Lung (tissue), 17 donors: ENCODE measurements at places on chromosomes 6 and 20.
A peak's percentile ranks its signal among the peaks of the same experiment; 100 is the strongest.

- DNase-seq, result peak; percentile 42
Observed at GRCh38 chr6:32393665-32394420, 13.1 kb downstream of the BTNL2 start.

DNA sequence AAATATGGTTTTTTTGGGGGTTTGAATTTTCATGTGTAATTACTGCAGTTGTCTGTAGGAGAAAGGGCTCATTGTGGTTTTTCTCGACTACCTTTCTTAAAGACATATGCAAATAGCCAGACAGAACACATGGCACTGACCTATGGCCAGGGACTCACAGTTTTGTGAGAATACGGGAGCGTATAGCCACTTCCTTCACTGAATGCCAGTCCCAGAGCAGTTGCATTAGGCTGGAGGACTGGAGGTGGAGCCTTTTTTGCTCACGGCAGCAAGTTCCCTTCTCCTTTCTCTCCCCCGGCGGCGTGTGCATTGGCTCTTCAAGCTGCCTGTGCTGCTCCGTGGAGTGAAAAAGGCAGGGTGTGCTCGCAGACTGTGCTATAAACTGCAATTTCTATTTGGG, 114.9 kb downstream of the AKAP7 start:
- peak; percentile 84 for DNase-seq

DNA sequence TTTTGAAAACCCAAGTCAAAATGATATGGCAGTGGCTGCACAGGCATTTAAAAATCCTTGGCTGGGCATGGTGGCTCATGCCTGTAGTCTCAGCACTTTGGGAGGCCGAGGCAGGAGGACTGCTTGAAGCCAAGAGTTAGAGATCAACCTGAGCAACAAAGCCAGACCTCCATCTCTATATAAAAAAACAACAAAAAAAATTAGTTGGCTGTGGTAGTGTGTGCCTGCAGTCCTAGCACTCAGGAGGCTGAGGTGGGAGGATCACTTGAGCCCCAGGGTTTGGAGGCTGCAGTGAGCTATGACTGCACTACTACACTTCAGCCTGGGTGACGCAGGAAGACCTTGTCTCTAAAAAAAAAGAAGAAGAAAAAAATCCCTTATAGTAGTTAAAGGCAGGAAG, 142.9 kb downstream of the MYB start:
- DNase-seq, result no peak

- DNase-seq, result no peak
Observed at GRCh38 chr6:68196645-68197044, 438.4 kb upstream of the ADGRB3 start.

DNA sequence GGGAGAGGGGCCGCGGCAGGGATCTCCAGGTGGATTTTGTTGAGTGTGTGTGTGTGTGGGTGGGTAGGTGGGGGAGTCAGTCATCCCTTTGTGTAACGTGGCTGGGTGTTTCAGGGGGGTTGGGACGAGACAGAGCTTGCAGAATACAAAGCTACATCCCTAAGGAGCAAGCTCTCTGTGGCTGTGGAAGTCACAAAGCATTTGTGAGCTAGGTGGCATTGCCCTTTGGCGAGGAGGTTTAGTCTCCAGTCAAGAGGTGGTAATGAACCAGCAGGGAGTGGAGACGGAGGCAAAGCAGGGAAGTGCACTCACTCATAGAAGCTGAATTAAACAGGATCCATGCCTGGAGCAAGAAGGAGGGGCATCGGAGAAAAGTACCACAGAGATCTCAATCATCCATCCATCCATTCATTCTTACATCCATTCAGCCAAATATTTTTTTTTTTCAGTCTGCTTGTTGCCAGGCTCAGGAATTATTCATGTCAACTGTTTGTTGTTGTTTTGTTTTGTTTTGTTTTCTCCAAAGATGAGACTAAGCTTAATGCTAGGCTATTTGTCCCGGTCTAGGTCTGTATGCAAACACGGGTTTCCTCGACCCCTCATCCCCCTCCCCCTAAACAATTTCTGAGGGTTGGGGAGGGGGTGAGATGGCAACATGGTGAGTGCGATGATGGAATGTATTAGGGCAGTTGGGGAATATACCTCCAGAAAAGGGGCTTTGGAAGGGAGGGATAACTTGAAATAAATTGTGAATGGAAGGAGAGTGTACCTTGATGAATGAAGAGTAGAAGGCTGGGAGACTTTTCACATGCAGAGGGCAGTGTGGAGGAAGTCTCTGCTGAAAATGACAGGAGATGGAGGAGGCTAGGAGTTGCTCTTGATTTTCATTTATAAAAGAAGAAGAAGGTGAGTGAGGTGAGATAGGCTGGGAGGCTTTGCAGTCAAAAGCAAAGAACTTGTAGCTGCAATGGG, 1.0 kb downstream of the HCRTR2 start:
- no peak for DNase-seq

GRCh38 chr6:3336066-3336786, 77.5 kb downstream of the PSMG4 start:
- no peak for DNase-seq

- no peak for DNase-seq
Observed at GRCh38 chr6:11685481-11686093, 93.0 kb downstream of the ADTRP start.

- DNase-seq, result no peak
Observed at GRCh38 chr20:61661025-61661424, 404.7 kb downstream of the TAF4 start.

DNA sequence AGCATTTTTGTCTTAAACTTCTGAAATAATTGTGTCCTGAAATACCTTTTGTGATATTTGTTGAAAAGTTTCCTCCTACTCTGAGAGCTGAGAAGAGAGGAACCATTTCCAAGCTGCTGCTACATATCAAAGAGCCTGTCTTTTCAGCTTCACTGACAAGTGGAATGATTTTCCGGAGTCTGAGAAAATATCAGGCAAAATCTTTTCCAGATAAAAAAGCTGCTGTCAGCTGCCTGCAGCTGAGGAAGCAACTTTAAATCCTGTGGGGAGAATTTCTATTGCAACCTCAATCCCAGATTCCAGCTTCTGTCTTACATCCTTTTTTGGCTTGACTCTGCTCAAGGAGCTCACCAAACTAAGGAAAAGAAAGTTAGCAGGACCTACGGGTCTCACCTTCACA, 904.3 kb downstream of the PHF3 start:
- no peak for DNase-seq

DNA sequence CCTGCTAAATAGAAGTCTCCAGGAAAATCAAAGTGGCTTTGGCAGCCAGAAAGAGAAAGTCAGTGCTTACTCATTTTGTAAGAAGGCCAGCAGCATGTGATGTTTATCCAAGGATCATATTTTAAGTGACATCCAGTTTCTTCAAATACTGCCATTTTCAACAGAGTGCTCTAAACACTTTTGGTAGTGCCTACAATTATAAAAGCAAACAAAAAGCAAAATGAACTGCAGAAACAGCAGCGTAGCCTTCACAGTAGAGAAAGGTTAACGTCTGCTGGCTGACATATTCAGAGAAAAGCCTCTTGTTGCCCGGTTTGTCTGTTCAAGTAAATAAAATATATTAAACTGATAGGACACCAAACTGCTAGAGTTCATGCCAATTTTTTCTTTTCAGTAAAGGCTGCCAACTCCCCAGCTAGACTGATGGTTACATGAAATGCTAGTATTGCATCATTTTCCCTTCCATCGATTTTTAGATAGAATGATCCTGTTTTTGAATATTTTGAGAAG, 705.7 kb upstream of the SLC35B3 start:
- peak; percentile 85 for DNase-seq

DNA sequence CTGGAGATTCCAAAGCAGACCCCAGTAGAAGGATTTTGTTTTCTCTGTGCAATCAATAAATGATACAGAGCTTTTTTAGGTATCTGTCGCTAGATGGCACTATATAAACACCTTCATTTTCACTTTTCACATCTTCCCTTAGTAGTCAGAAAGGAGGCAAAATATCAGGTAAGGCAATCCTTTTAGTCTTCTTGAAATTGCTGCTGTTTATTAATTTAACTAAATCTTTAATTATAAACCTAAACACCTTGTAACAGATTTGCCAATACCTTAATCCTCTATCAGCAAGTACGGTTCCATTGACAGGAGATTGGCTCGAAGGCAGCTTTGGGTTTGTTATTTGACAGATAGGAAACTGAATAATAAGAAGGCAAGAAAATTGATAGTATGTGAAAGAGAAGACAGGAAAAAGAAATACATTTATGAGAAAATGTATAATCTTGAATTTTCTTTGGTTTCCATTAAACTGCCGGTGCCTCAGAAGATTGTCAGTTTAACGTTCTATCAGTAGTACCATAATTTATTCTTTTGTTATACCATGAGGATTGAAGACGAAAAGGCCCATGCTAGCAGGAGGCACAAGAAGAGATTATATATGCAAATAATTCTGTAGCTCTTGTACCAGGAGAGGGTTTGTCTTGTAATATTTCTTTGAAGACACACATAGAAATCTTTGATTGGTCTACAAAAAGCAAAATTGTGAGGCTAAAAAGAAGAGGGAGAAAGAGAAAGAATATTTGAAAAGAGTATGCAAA, 23.5 kb upstream of the IBTK start:
- DNase-seq, result peak; percentile 35

DNA sequence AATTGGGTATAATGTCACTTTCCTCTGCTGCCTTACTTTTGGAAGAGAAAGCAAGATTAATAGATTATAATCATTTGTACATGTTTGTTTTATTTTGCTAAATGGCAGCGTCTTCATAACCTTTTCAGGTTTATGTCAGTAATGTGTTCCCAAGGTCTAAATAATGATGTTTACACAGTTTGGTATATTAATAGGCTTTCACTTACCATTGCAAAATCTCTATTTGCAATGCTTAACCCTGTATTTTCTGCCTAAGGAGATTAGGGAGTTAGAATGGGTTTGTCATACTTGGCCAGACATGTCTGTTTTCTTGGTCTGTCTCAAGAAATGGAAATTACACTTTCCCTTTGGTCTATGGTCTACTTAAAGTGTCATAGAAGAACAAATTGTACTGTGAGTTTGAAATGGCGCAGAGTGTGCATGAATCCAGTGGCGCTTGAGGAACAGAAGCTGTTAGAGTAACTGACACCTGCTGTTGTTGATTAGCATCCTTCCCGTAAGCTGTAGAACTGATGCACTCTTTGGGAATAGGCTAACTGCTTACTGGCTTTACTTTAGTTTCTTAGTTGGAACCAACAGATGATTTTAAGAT, 261.1 kb downstream of the SAMD5 start:
- DNase-seq, result no peak

GRCh38 chr20:60816901-60817300, 435.2 kb upstream of the CDH4 start:
- no peak for DNase-seq

DNA sequence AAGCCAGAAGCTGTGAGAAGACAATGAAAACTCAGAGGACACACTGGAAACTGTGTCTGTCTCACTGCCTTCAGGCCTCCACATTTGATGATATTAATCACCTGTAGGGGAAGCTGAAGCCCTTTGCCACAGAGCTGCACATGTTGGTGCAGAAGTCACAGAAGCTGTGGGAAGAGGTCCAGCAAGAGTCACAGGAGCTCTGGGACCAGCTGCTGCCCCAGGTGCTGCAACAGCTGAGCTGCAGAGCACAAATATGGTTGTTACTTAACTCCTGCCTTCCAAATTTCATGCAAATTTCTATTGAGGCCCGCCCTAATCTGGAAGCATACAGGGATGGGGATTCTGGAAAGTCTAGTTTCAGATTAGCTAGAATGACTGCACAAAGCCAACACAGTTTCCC, 169.3 kb downstream of the OGFRL1 start:
- DNase-seq, result no peak

DNA sequence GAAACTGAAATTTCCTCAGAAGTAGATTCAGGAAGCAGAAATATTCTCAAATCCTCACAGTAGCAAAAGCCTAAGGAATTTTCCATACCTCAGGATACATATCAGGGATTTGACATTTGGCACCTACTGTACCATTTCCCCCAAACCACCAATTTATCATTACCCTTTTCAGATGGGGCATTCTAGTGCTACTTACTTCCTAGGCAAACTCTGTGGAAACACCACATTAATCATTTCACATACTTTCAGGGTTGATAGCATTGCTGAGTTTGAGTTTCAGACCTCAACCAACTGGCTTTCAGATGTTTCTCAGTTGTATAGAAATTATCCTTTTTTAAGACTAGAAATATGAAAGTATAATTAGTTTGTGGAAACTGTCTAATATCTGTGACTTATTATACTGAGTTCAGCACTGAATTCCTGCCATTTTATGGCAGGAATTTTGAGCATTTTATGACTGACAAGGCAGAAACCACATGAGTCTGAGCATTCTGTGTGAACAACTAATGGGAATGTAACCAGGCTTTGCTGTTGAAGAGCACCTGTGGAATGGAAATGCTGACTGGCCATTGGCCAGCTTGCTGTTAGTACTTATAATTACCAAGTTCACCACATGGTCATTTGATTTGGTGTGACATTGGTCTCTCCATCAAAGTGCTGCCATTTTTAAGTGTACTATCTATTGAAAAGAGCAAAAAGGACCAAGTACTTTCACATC, 35.1 kb upstream of the IRAK1BP1 start:
- peak; percentile 18 for DNase-seq

GRCh38 chr20:59007665-59008511, 834 bp upstream of the CTSZ start:
- no peak for DNase-seq

- peak; percentile 55 for DNase-seq
Observed at GRCh38 chr20:11001764-11002540, 328.2 kb upstream of the JAG1 start.

DNA sequence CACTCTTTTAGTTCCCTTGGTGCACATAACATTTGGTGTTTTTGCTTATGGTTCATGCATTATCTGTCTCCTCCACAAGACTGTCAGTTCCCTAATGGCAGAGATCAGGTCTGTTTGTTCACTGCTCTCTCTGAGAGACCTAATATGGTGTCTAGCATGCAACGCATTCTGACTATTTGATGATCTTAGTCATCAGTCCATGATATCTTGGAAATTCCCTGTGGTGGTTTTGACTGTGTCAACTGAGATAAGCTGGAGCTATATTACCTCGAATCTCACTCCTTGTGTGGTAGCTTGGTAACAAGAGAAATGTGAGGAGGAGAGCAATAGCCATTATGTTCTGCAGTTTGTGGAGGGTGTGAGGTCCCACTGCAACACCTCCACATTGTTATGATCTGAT, 229.8 kb downstream of the FRK start:
- DNase-seq, result no peak

DNA sequence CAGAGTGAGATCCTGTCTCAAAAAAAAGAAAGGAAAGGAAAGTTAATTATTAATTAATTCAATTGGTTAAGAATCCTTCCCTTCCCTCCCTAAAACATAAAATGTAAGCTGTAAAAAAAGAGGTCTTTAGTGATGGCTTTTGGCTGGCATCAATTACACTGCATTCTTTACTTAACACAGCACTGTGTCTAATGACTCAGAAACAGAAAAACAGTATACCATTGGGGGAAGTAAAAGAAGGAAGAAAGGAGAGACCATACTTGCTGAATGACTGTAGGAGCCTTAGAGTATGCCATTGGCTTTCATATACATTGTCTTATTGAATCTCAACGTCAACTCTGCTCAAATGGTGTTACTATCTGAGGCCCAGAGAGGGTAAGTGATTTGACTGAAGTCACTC, 18.3 kb upstream of the CITED2 start:
- no peak for DNase-seq
